Activated CD4-positive, CD25-positive, alpha-beta regulatory T cell treated with anti-CD3 and anti-CD28 coated beads, Interleukin-2, amount 50 U/mL, for 72 hours (primary cell): ENCODE measurements at places on chromosomes 2 and 18.

- peak; percentile 58 for DNase-seq
These were observed 37.1 kb upstream of the CTLA4 start for GRCh38 chr2:203830304-203831055.

DNA sequence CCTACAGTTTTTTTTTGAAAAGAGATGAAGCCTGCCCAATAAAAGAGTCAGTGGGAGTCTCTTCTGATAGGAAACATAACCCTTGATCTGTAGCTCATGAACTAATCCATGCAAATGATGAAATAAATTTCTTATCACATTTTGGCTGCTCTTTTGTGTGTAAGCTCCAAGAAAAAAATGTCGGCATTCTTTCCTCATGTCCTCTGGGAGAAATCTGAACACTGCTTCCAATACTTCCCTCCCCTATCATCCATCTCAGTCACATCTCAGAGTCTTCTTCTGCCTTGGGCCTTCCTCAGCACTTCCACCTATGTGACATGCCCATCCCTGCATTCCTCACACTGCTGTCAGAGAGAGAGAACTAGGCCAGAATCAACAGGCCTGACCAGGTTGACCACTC, 395.7 kb upstream of the ST6GAL2 start:
- DNase-seq: no peak

DNA sequence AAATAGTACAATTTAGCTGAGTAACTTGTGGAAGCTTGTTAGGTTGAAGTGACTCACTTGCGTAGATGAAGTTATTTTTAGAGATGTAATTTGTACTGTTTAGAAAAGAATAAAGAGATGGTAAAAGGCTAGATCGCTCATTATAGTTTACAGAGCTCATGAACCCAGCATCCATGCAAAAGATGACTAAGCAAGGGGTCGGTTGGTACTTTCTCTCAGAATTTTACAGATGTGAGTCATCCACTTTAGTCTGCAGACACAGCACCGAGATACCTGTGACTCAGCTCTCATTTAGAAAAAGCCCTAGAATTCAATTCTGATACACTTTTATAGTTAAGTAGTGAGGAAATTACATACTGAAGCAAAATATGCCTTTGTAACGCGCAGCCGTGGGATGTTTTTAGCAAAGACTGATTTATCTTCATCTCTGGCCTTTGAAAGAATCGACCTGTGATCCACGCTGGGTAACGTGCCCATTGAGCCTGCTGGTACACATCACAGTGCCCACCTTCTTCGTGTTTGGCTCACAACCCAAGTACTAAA, 116.5 kb upstream of the FOSL2 start:
- no peak for DNase-seq

DNA sequence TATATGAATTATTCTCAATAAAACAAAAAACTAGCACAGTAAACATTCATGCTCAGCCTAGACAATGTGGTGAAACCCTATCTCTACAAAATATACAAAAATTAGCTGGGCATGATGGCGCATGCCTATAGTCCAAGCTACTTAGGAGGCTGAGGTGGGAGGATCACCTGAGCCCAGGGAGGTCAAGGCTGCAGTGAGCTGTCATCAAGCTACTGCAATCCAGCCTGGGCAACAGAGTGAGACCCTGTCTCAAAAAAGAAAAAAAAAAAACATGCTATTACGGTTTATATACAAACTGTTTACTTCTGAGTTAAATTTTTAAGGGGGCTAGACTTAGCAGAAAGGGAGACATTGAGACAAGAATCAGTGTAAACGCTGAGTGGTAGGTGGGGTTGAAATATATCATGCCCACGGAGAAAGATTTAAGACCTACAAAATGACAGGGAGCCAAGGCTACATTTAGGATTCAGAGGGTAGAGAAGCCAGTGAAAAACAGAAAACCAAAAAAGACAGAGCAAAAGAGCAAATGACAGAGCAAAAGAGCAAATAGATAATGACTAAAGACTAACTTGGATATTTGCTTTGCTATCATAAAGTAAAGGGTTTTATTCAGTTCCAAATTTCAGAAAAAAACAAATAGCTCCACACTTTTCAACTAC, 7.5 kb downstream of the TTC32 start:
- no peak for DNase-seq

- DNase-seq: no peak
These were observed 144.9 kb downstream of the TNS1 start for GRCh38 chr2:217857624-217858506.

DNA sequence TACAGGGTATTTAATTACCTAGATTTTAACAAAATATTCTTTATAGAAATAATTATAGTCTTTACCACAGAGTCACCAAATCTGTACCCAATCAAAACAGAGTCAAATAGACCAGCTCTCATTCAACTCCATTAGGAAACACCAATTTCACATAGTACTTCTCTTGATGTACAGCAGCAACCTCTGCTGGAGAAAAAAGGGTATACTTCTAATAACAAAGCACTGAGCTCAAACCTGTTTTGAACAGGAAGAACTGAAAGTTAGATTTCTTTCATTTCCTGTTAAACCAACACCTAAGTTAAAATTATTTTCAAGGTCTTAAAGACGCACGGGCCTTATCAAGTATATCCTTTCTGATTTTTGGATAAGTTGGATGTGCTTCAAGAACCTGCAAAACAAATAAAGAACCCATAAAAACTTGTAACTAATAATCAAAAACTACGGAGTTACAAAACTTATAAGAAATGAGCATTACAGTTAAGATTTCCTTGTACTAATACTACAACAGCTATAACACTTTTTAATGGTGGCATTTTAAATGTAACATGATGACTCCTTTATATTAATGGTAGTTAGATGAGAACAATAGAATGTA, 79.0 kb downstream of the TTC21B start:
- DNase-seq: no peak

DNA sequence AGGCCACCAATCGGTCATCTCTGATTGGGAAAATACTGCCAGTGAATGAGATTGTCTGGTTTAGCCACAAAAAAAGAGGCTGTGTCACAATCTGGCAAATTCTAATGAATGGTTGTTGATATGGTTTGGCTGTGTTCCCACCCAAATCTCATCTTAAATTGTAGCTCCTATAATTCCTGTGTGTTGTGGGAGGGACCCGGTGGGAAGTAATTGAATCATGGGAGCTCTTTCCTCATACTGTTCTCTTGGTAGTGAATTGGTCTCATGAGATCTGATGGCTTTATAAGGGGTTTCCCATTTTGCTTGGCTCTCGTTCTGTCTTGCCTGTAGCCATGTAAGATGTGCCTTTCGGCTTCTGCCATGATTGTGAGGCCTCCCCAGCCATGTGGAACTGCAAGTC, 838.3 kb downstream of the SLC4A3 start:
- DNase-seq: no peak

GRCh38 chr2:166238176-166238575, 110.4 kb upstream of the SCN1A start:
- DNase-seq: no peak

GRCh38 chr2:219724628-219725027, 97.2 kb downstream of the SLC4A3 start:
- no peak for DNase-seq

GRCh38 chr2:190996338-190996946, 17.5 kb downstream of the STAT1 start:
- DNase-seq: peak; percentile 28

GRCh38 chr2:108363908-108364225, 13.9 kb upstream of the SULT1C4 start:
- DNase-seq: no peak

- DNase-seq: no peak
These were observed 470.5 kb upstream of the FAM98A start for GRCh38 chr2:34069604-34070003.

DNA sequence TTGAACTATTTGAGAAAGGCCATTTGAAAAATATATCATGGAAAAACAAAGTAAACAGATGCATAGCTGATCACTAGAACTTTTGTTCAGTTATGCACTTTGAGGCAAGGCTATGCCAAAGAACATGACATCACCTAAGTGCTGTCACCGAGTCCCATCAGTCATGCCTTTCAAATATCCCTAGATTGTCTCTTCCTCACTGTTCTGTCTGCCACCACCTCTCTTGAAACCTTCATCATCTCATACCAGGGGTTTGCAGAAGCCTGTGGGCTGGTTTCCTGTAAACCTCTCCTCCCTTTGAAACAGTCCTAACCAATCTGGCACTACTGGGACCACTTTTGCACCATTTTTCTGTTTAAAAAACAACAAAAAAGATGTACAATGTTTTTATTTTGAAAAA, 12.3 kb upstream of the RAPH1 start:
- no peak for DNase-seq

- DNase-seq: peak; percentile 48
These were observed 124.2 kb upstream of the ITGB6 start for GRCh38 chr2:160324161-160324800.

- DNase-seq: no peak
These were observed 103.6 kb upstream of the WDR75 start for GRCh38 chr2:189337656-189338055.

DNA sequence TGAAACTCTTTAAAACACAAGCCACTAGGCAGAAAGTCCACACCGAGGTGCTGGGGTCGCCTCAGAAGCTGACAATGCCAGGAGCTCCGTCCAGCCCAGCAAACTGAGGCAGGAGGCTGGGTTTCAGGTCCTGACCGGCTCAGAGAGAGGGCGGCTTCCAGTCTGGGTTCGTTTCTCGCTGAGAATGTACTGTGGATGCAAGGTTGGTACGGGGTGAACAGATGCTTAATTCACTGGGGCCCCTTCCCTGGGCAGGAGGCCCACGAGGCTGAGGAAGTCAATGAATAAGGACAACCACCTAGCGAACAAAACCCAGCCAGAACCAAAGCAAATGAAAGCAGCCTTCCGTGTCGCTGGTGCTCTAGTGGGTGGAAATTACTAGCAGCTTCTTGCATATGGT, 142.0 kb downstream of the RTP5 start:
- DNase-seq: no peak

- DNase-seq: no peak
These were observed 68.3 kb downstream of the VWA3B start for GRCh38 chr2:98155291-98155690.

DNA sequence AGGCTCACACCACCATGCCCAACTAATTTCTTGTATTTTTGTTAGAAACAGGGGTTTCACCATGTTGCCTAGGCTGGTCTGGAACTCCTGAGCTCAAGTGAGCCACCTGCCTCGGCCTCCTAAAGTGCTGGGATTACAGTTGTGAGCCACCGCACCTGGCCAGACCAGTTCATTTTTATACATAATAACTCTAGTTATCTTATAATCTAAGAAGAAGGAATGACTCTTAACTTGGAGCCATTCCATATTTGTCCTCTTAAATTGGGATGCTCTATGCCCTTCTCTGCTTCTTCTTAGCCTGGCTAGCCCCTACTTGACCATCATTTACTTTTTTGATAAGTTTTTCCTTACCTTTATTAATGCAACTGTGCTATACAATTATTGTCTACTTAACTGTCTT, 2.9 kb downstream of the RBM44 start:
- DNase-seq: no peak

GRCh38 chr2:224350703-224351102, 51.2 kb downstream of the FAM124B start:
- DNase-seq: no peak

DNA sequence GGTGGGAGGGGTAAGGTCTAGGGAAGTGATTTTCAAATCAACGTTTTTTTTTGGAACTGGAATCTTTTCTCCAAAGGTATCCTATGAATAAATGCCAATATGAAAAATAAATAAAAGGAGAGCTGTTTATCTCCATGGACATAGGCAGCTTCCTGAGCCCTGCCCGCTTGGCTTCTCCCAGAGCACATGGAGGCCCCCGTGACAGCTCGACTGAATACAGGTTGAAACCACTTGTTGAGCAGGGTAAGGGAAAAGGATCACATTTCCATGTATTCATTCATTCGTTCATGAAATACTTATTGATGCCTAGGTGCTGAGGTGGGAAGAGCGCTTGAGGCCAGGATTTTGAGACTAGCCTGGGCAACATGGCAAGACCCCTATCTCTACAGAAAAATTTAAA, 64.8 kb downstream of the MARCHF4 start:
- DNase-seq: no peak

- peak; percentile 57 for DNase-seq
These were observed 185.0 kb downstream of the ANAPC1 start for GRCh38 chr2:111698743-111699554.

GRCh38 chr2:71190656-71191569, 36.0 kb downstream of the PAIP2B start:
- DNase-seq: no peak

DNA sequence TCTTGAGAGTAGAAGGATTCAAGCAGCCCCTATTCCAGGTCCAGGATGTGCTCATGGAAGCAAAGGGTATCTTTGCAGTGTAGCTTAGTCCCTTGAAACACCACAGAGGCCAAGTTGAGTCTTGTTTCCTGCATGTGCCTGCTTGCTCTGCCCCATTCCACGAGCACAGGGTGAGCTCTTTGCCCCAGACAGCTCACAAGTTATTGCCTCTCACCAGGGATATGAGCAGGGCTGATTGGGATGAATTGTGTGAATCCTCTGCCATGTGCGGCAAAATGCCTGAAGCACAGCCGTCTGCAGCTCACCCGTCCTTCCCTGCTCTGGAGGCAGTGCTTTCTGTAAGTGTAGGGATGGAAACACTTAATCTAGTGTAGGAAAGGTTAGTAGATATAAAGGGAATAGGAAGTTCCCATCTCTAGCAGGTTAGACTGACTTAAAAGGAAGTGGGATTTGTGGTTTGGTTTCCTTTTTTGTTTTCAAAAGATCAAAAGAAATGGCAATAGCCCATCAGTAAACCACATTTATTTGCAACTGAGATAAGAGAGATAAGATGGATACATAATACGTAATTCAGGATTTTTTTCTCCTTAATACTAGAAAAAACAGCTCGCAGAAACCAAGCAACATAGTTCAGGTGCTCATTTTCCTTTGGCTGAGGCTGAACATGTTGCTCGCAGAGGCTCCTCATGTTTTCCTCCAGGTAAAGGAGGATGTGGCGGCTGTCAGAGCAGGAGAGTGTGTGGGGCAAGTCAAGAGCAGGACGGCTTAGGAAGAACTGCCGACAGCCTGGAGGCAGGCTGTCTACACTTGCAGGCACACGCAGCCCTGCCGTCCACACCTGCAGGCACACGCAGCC, 41.4 kb downstream of the TMEM182 start:
- no peak for DNase-seq

- DNase-seq: peak; percentile 81
These were observed at the start of gene SEPTIN2 for GRCh38 chr2:241315879-241316631. Gene SEPTIN2 (plus strand): TSS chr2:241315925. CDS start chr2:241324233, 8,308 bp downstream.
